ENCODE measurements at places on chromosomes 7 and 10.

DNA sequence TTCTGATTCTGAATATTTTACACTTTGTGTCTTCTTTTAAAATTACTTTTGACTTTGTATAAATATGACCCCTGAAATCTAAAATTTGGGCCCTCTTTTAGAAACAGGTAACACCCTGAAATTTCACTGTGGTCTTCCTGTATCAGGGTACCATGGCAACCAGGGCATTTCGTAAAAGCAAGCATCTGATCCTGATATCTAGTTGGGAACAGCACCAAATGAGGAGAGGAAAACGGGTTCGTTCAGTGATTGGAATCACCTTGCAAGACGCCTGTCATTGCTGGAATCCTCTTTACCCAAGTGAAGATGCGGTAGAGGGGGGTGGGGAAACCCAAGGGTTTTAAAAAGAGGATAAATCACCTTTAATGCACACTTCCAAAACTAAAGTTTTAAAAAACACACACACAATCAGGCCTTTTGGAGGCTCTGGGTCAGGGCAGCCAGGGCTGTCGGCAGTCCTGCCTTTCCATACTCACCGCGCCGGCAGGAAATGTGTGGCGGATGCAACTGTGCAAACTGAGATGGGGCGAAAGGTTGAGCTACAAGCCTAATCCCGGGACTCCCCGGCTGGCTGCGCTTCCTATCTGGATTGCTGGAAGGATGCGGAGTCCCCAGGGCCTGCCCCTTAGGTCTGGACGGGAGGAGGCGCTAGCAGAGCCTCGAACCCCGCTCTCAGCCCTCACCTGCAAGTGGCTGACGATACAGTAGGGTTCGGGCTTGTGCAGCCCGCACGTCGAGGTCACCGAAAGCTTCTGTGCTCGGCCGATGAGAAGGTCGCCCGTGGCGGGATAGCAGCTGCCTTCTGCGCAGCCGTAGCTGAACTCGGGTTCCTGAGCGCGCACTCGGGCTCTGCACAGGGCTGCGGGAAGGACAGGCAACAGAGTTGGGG is 1.8 kb downstream of the LAMB1 start:
- DNase-seq = no peak

DNA sequence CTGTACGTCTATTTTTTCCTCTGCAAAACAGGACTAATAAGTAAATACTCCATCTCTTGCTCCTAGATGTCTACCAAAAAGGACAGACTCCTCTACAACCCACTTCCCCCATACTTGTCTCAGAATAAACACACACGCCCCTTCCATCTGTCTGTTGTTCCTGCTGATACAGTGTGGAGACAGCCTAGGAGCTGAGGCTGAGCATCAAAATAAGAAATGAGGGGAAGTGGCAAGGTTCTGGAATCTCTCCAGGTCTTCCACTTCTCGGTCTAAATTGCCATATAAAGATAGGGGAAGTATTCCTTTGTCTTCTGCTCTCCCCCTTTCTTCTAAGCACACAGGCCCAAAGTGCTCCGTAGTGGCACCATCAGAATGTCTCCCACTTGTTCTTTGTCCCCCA is 30.8 kb upstream of the VSIR start:
- DNase-seq = no peak

- no peak for DNase-seq
These were observed 6.2 kb upstream of the ADAM8 start for GRCh38 chr10:133282846-133283390.

GRCh38 chr7:126443951-126444350 is 808.8 kb downstream of the GRM8 start:
- no peak for DNase-seq

GRCh38 chr10:1297566-1298301 is 241.5 kb downstream of the WDR37 start:
- no peak for DNase-seq

DNA sequence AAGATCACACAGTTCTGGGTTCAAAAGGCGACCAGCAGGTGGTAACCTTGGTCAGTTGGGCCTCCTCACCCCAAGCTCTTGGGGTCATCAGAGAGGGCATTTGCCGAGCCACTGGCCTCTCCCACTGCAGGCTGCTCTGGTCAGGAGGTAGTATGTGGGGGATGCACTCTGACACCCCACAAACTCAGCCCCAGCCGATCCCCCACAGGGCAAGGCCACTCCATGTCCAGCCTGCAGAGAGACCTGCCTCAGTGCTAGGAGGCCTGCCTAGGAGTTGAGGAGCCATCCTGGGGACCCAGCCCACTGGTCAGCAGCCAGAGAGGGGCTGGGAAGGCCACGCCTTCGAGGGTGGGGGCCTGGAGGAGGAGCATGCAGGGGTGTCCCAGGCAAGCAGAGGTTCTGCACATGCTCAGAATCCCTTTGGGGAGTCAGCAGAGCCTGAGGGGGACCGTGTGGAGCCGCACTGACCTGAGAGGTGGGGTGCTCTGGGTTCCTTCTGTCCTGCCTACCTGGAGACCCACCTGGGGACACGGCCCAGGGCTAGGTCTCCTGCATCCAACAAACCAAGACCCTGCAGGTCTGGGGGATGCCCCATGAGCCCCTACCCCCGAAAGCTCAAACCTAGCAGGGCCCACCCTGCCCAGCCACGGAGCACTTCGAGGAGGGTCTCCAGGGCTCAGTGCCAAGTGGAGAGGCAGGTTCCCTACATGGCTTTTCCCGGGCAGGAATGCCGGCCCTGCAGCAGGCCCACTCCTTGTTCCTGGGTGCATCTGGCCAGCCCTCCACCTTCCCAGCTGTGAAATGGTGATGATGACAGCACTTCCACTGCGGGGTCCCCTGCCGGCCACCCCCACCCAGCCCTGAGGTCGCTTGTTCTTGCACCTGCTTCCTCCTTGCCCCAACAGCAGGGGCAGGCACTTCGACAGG is 58.5 kb downstream of the RASGEF1A start:
- peak; percentile 0 for DNase-seq

DNA sequence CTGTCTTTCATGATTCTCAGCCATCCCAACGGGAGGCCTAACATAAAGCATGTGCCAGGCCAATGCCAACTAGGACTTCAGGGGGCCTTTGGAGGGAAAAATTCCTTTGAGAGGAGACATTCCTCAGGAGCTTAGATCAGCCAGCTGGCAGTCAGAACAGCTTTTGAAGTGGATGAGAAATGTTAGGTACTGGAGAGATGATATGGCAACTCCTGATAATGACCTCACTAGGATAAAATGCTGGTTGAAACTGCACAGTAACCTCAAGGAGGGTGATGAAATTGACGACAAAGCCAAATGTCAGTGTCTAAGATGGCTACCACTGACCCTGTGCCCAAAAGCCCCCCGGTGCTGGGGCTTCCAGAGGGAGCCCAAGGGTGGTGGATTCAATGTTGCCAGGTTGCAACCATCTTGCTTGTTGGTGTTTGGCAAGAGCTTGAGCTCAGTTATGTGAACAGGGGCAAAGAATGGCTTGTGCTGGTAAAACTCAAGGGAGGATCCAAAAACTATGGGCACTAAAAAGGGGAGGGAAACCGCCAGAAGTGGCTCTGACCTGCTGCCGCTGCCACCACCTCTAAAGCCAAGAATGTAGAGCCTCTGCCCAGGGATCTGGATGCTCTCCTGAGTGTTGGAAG is 121.2 kb downstream of the UBE2H start:
- no peak for DNase-seq

- no peak for DNase-seq
These were observed 536.6 kb upstream of the GALNT17 start for GRCh38 chr7:70595370-70595754.

GRCh38 chr10:75617485-75618155 is 186.2 kb downstream of the LRMDA start:
- DNase-seq = no peak

DNA sequence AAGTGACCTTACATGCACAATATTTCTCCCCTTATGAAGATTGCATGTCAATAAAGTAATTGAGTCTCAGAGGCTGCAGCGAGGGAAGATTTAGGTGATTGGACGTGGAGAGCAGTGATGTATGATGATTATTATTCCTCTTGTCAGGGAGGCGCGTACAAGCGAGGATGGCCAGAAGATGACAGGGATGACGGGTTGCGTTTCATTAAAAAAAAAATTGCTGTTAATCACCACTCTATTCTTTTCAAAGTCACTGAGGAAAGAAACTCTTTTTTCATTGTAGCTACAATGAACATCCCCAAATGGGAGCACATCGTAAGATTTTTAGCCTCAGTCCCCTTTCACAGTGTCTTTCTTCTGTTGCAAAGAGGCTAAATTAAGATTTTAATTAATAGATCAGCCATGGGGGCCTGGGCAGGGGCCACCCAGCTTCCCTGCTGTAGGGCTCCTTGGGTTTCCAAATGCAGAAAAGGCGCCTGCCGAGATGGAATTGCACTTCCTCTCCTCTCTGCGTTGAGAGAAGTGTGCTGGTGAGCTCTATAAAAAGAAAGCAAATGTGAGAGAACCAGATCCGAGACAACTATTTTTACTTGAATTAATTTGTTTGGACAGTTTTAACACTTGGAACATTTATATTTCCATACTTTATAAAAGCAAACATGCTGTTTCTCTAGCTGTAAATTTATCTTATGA is 998.1 kb downstream of the LRMDA start:
- DNase-seq = no peak

DNA sequence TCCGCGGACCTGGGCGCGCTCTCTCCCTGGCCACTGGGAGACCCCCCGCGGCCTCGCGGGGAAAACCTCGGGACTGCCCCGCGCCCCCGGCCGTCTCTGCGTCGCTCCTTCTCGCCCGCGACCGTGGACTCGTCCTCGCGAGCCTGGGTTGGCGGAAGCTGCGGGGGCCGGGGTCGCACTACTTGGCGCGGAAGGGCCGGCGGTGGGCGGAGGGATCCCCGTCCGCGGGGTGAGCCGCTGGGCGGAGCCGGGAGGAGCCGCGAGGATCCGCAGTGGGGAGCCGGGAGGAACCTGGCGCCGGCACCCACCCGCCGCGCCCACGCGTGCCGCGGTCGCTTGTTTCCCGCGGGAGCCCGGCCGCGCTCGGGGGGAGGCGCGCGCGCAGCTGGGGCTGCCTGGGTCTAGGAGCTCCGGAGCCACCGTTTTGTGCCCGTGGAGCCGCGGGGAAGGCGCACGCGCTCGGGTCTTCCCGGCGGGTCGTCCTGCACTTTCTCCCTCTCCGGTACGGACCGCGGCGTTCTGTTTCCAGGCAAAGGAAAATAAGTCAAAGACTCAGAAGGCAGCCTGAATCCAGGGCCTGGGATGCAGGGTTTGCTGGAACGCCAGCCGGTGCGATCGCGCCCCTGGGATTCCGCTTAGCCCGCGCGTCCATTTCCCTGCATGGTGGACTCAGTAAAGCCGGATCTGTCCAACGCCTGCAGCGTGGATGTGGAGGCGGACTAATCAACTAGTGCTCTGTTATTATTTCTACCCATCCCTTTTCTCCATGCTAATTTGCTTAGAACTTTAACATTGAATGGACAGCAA is 28.7 kb upstream of the KMT2C start:
- peak; percentile 48 for DNase-seq

- no peak for DNase-seq
These were observed 181.3 kb downstream of the SDK1 start for GRCh38 chr7:3482147-3482921.

All from effector CD4-positive, alpha-beta T cell (primary cell).